ENCODE measurements at places on chromosomes 2 and 18.

DNA sequence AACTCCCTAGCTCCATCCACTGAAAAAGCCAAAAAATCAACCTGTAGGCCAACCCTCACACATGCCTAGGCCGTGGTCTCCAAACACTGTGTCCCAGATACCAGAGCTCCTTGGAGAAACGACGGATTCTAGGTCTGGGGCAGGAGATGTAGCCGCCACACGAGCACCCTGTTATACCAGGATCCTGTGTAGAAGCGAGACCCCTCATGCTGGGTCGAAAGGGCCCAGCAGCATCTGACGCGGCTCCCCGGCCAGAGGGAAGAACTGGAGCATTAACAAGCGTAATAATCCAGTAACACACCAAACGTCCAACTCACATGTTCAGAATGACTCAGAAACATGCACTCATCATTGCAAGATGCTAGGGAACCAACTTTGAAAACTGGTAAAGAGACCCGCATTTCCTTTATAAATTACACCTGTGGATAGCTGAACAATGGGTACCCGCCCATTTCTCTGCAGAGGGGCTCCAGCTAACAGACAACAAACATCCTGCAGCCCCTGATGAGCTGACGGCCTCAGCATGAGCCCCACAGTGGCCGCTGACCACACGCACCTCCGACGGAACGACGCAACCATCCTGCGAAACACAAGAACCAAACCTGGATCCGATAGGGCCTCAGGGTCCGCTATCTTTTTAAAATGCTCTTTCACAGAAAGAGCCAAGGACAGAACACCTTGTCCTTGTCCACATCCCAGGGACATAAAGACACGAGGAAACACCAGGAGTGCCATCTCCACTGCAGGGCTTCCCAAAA lies 14.2 kb downstream of the SLC66A2 start:
- no peak for DNase-seq

DNA sequence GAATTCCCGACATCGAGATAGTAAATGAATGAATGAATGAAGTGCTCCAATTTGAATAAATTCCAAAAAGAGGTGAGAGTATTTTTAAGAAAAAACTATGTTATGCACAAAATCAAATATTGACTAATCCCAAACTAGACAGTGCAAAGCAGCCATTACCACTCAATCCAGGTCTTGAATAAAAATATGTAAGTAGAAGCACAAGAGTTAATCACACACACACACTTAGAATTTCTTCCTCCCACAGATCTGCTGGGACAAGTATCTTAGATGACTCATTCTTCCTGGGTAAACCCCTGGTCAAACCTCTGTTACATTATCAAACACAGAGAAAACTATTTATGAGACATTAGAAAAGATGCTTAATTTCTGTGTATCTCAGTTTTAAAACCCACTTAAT lies 102.0 kb downstream of the PLA2R1 start:
- DNase-seq: no peak

DNA sequence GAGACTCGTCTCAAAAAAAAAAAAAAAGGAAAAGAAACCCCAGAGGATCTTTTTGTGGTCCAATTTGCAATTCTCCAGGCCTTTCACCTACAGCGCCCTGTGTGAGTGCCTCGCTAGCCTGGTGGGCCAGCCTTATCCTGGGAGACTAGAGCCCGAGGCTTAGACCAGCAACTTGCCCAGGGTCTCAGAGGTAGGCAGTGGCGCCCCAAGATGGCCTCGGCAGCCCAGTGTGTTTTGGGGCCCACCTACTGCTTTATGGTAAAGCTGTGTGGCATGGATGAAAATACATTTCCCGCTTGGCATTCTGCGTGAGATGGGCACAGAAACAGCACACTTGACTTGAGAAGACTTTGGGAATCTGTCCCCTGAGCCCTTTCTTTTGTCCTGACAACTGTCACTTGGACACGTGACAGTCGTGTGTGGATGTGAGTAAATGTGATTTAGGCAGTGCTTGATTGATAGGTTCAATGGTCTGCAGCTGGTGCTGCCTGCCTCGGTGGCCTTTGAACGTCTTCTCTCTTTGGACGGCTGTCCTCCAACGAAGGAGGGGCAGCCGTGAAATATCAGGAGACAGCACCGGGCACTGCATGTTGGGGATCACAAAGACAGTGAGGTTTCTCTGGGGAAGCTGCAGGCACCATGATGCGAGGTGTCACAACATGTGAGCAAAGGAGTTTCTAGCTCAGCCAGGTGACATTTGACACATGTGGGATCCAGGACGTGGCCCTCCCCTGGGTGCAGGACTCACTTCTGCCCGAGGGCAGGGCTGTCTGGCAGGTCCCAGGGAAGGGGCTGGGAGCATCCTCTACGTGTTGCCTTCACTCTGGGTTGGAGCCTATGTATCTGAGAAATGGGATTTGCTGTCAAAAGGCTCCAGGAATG lies 209.5 kb upstream of the TWIST2 start:
- no peak for DNase-seq

DNA sequence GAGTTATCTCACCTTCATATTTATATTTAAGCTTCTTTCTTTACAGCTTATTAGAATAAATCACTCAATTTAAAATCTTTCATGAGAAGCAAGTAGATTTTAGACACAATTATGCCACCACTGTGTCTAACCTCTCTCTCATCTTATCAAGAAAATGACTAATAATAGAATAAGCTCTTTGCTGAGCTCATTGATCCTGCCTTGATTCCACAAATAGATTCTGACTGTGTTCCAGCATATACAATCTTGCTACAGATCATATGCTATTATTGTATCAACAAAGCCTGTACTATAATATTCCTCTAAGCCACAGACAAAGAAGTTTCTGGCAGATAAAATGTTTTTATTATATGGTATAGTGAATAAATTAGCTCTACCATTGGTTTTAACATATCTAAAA lies 168.7 kb upstream of the GULP1 start:
- no peak for DNase-seq

DNA sequence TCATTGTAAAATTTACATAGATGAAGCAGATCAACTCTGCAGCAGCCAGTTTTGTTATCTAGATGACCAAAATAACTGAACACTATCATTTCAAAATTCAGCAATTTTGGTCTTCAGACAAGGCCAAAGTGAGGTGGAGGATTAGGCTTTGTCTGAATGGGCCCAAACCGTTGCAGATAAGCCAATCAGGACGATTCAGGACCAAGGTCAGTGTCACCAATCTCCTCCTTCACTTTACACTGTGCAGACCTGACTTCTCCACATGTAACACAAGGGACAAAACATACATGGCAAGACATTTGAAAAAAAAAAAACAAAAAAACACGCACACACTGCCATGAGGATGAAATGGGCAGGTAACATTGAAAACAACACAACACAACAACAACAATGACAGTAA lies 211.2 kb downstream of the NAPG start:
- DNase-seq: no peak

- no peak for DNase-seq
Observed at GRCh38 chr2:219230059-219230540, 494 bp downstream of the ANKZF1 start.

DNA sequence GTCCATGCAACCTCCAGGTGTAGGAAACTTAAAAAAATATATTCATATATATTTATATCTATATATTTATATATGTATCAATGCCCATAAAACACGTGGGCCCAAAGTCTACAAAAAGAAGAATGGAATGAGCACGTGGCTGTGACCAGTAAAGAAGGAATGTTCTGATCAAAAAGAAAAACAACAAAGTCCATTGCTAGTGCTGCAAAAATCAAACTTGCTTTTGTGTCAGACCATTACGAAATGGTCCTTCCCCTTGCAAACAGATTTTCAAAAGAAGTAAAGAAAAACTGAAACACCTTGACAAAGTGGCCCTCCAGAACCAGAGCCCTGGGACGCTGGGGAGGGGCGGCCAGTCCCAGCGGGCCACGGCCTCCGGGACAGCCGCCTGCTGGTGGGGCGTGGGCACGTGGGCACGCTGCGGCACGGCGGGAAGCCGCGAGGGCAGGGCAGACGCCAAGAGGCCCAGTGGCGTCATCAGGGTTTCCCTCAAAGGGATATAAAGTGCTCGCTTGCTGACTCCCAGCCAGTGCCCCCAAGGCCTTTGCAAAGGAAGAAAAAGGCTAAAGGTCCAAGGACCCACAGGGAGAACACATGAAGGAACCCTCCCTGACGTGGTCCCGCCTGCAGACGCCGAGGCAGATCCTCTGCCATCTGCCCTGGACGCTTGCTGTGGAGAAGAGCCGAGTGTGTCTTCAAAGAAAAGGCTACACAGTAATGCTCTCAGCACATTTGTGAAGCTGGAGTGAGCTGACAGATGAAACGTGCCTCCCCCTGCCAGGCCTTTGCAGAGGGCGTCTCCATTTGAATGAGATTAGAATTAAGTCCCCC lies 201.8 kb downstream of the TWIST2 start:
- DNase-seq: no peak

DNA sequence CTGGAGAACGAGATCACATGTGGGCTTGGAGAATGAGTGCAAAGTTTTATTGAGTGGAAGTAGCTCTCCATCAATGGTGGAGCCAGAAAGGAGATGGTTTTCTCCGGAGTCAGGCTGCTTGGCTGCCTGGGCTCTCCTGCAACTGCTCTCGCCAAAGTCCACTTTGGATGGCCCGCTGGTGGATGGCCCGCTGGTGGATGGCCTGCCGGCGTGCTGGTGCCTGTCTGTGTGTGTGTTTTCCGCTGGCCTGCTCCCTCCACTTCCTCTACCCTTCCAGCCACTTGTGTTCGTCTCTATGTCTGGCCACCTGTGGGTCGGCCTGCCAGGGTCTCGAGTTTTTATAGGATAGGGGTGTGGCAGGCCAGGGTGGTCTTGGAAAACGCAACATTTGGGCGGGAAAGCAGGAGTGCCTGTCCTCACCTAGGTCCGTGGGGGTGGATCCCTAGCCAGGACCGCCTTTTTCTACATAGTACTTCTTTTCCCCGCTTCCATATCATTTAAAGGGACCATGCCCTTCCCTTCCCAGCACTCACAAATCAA lies 1292.1 kb upstream of the PIK3C3 start:
- no peak for DNase-seq

DNA sequence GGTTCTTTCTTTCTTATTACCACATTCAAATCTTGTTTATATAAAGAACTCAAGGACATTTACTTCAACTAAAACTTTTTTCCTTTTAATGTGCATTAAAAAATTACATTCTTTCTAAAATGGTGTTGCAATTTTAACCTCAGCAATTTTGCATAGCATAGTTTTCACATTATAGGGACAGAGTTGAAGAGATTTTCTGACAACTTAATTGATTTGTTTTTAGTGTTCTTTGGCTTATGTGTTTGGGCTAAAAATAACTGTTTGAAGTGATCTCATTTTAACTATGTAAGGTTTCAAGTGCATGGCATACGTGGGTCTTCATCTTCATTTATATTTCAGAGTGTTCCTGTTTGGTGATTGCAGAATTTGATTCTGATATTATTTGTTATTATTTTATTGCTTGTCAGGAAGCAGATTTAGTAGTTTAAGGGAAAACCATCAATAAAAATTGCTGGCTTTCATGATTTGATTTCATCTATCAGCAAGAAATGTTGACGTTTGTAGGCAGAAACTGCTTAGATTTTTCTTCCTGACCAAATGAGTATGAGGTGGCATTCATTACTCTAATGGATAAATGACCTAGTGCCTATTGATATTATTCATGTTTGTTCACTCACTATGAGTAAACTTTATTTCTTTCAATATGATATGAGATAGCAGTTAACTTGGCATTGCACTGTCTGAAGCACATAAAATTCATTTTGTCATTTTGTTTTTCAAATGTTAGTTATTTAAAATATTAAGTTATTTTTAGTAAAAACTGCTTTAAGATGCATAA lies 398.4 kb downstream of the NUP35 start:
- no peak for DNase-seq

- no peak for DNase-seq
Observed at GRCh38 chr2:44599130-44599529, 237.4 kb downstream of the CAMKMT start.

DNA sequence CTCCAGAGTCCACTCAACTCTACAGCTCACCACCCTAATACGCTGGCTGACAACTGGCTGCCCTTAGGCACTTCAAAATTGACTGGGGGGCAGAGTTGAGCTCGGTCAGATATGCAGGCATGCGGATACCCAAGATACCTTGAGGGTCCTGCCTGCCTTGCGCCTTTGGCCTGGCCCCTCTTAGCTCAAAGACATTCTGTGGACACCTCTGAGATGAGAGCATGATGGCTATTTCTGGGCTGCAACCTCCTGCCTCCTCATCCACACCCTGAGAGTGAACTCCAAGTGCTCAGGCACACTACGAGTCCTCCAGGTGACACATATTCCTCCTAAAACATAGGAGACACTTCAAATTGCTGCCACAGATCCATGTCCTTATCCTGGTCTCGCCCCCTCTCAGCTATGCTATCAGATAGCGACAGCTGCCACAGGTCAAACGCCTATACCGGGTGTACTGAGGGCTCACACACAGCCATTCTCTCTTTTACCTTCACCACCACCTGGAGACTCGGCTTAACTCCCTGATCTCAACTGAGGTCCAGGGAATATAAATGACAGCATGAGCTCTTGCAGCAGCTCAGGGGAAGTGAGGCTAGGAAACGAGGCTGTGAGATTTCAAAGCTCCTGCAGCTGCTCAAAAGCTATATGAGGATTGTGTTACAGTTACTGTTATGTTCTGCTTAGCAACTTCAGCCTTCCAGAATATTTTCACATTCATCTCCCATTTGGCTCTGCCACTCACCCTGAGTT lies 60.5 kb upstream of the TEX51 start:
- no peak for DNase-seq

- no peak for DNase-seq
Observed at GRCh38 chr2:228703152-228703551, 521.7 kb upstream of the SPHKAP start.

- no peak for DNase-seq
Observed at GRCh38 chr18:44683556-44683955, 2.9 kb downstream of the SETBP1 start.

DNA sequence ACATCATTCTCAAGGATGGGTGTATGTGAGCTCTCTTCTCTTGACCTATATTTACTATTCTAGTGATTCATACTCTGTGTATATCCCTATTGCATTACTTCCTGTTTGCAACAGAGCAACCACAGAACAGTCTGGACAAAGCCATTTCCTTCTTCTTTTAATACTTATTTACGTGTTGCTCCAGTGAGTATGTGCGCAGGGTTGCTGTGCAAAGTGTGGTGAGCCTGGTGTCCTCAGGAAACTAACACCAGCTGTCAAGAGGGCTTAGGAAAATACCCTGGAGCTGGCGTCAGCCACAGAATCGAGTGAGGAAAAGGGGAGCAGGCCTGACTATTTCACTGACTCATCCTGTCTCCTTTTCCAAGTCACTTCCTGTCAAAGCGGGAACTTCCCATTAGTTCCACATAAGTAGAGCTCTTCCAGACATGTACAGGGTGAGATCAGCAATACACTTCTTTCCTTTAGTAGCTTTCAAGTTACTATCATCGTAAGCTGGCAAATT lies 214.1 kb upstream of the COPS8 start:
- DNase-seq: no peak

GRCh38 chr2:214393796-214394195 lies 17.1 kb upstream of the VWC2L start:
- DNase-seq: no peak

Data from stimulated activated CD8-positive, alpha-beta memory T cell treated with anti-CD3 and anti-CD28 coated beads, Interleukin-7, amount 100 ng/mL, for 1 hour (primary cell).